Germinal center (tissue), 1 donor: ENCODE measurements at places on chromosomes 16 and 17.

- no peak for DNase-seq
These were observed 5.0 kb upstream of the TNFRSF13B start for GRCh38 chr17:16976725-16977550.

DNA sequence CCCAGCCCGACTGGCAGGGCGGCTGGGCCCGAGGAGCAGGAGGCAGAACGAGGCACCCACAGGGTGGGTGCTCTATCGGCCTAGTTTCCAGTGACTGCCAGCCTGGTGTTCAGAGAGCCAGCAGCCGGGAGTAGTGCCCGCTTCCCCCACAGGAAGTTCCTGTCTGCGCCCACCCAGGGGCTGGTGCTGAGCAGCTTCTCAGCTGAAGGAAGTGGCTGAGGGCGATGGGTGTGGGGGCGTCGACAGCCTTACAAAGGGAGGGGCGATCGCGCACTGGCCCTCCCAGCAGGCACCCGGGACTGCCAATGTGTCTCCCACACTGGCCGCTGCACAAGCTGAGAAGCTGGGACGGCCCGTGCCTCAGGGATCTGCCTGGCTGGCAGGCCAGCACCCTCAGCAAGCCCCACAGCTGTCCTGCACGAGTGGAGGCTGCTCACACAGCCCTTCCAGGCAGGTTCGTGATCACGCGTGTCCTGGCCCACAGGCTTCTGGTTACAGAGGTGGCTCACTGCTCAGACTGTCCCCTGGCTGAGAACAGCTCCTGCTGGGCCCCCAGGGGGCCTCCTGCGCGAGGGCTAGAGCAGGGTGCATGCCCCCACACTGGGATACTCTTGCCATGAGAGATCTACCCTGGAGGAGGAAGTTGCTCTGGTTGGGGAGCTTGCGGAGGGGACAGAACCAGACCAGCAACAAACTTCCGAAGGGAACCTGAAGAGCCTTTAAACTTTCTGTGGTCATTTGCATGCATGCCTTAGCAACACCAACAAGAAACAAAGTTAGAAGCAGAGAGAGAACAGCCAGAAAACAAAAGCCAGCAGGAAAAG is 2.5 kb downstream of the RNF166 start:
- peak; percentile 47 for DNase-seq

DNA sequence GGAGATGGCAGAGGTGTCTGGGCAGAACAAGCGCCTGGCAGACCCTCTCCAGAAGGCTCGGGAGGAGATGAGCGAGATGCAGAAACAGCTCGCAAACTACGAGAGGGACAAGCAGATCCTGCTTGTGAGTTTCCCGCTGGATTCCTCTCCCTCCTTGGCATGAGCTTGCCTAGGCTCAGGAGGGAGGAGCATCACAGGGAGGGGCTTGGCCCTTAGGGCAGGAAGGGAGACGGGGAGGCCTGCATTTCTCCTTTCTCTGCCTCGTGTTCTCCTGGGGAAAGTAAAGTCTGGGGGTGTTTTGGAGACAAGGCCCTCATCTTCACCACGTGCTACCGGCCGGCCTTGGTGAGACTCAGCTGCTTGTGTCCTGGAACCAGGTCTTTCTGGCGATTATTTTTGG is 18.0 kb upstream of the DBNDD1 start:
- DNase-seq = no peak

- no peak for DNase-seq
These were observed 89.8 kb downstream of the ENGASE start for GRCh38 chr17:79164408-79164807.

DNA sequence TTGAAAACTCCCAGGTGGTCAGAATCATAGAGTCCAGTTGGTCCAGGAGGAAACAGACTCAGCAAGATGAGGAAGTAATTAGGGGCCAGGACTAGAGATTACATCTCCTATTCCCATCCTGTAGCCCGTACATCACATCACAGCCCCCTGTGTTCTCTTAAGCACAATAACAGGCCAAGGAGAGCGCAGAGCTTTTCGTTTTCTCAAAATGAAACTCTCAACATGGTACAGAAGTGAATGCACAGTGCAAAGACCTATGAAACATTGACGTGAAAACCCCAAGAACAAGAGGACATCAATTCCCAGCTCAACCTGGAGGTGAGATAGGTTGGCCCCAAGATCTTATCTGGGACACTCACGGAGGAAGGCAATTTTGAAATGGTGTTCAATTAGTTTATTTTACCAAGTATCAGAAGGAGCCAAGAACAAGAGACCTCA is 9.0 kb downstream of the PIK3R5 start:
- no peak for DNase-seq

- DNase-seq = peak; percentile 29
These were observed 43.2 kb downstream of the SOCS1 start for GRCh38 chr16:11212798-11213196.

DNA sequence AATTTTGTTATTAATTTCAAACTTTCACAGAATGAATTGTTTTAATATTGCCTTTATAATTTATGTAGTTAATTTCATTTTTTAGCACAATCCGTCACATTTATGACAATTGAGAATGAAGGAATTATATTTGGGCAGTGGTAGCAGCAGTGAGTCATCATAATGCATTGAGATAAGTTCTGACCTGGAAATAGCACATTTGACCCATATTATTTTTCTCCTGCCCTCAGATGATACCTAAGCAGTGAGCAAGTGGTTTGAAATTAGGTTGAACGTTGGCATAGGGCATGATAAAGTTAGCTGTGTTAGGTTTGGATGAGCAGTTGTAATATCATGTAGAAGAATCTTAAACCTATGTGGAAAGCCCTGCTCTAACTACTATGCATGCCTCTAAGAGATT is 1431.3 kb upstream of the CDH8 start:
- no peak for DNase-seq

DNA sequence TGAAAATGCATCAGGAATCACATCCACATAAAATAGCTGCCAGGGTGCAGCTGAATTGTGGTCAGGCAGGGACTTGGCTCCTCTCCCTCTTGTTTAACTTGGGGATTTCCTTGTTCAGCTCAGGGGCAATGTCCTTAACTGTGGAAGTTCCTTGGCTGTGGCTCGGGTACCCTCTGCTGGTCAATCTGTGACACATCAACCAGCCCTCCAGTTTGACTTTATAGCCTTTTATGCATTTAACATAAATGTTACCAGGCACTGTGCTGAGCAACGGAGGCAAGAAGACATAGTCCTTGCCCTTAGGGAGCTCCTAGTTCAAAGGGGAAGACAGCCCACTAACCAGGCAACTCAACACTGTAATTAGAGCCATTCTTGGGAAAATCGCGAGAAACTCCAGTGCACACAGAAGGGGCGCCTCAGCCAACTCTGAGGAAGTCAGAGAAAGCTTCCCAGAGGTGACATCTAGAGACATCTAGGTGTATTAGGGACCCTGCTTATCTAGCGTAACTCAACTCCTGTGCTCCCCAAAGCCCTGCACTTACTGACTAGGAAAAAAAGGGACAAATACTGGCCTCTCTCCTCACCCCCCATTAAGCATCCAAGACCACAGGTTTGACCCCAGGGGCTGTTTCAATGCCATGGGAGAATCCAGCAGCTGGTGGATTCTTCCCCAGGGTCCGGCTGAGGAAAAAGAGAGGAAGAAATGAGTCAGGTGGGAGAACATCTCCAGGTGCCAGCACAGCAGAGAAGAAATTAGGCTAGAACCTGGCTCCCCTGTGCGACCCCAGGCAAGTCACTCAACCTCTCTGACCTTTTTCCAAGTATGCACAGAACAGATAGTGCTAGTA is 17.3 kb upstream of the EEF2K start:
- peak; percentile 62 for DNase-seq

DNA sequence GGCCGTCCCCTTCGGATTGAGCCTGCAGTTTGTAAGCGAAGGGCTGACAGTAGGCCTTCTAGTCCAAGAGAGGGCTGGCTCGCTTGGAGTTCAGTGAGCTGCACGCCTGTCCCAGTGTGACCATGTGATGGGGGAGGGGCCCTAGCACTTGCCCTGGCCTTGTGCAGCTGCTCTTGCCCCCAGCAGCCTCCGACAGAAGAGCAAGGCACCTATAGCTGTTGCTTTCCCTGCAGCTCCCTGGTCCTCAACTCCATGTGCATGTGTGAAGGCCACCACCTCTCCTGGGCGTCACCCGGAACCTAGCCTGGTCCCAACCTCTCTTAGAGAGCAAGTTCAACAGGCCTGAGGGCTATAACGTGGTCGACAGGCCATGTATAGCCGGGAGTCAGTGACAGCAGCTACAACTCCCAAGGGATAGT is 5.6 kb downstream of the SPHK1 start:
- no peak for DNase-seq

GRCh38 chr17:16255481-16255921 is 38.5 kb downstream of the PIGL start:
- no peak for DNase-seq

DNA sequence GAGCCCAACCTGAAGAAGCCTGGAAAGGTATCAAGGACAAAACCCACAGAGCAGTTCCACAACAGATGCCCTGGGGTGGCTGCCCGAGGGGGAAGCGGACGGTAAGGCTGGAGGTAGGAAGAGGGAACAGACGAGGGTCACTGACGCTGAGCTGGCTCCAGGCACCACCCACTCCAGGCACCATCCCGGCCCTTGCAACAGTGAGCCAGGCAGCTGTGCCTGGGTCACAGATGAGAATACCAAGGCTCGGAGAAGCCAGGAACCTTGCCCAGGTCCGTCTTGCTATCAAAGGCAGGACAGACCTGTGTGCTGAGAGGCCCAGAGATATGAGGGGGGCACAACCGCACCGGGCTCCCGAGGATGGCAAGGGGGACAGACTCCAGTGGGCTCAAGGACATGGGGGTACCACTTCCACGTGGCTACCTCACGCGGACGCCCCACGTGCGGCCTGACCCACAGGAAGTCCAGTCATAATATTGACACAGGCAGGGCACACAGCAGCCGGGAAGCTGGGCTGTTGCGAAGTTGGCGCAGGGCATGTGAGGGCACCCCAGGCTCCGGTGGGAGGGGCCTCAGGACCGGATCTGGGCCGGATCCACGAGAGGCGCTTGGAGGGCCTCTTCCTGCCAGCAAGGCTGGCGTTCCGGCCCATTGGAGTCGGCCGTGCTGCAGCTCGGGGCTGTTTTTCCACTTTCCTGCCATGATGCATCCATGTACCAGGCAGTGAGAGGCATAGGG is 29.9 kb downstream of the PEMT start:
- DNase-seq = no peak

DNA sequence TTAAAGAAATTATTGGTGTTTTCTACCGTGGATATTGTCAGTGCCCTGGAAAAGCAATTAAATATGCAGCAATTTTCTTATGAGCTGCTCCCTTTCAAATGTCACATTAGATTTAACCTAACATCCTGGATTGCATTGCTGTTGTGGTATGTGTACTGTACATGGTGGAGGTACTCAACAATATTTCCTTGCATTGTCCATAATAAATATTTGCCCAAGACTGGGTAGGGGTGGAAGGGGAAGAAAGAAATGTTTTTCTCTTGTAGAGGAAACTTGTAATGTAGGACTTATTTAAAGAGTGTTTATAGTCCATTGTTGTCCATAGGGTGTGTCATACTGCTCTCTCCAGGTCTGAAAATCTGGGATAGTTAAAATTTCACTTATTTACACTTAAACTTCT is 346.2 kb upstream of the TBX2 start:
- DNase-seq = no peak

- DNase-seq = peak; percentile 80
These were observed 12.7 kb upstream of the CD300A start for GRCh38 chr17:74453665-74454196.

GRCh38 chr16:88442727-88443576 is 10.1 kb upstream of the ZFPM1 start:
- peak; percentile 88 for DNase-seq

DNA sequence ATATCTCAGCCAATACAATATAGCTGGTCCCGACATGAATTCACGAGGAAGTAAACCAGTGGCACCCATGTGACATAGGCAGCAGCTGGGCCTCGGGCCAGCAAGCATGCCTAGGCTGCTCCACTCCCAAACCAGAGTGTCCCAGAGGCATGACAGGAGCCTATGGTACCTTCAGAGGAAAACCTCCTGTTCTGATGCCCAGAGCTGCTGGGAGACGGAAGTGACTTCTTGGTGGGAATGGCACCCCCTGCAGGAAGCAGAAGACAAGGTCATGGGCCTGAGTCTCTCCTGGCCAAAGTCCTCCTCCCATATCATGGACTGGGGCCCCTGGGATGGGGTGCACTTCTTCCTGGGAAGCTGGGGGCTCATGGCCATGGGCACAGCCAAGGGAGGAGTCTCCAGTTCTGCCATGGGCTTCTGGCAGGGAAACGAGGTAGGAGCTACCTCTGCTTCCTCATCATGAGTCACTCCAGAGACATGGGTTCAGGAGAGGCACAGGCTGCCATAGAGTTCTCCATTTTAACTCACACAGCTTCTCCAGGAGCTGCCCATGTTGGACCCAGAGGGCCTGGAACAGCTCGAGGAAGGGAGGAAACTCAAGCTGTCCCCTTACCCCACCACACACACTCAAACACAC is 13.4 kb downstream of the FBF1 start:
- peak; percentile 73 for DNase-seq

- no peak for DNase-seq
These were observed 3.0 kb downstream of the USP7 start for GRCh38 chr16:8960788-8961109.

GRCh38 chr17:64064331-64064730 is 43.9 kb upstream of the ICAM2 start:
- DNase-seq = no peak

GRCh38 chr17:49910094-49910857 is 58.7 kb upstream of the DLX4 start:
- DNase-seq = no peak

DNA sequence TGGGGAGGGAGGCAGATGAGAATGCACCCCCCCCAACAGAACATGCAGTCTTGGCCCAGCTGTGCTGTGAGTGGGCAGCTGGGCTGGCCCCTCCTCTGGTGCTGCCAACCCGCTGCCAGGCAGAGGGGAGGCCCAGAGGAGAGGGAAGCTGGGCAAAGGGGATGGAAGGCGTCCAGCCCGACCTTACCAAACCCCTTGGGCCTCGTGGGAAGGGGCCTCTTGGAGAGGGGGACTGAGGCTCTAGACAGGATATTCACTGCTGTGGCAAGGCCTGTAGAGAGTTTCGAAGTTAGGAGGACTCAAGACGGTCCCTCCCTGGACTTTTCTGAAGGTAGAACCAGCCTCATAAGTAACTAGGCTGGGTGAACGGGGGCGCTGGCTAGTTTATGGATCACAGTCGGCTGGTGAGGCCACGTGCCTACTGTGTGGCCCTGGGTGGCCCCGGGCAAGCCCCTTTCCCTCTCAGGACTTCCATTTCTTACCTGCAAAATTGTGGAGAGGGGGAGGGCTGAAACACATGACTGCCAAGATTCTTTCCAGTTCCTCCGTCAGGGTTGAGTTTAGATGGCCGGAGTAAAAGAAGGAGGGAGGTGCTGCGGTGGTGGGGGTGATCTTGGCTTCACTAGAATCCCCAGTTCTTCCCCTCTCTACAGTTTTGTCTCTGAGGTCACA is 857 bp upstream of the STAT5A start:
- DNase-seq = peak; percentile 39
